ENCODE measurements at places on chromosomes 3 and 15. TPM values are rescaled to one million over a fixed set of nuclear protein-coding genes. Genes with fewer than 3 reads are reported as not detected.

DNA sequence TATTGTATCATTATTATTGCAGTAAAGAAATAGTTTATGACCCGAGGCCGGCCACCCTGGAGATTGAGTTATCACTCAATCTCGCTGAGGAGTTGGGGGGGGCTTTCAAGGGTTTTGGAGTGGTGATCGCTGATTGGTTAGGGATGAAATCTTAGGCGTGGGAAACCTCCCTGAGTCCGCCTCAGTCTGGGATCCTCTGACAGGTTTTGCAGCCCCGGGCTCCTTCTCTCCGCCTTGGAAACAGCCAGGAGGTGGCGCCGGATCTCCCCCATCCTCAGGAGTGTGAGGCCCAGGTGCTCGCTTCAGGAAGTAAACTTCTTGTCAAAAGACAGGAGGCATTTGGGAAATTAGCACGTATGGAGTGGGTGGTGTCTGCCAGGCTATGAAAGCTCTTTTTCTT, 41.1 kb upstream of the SEC61A1 start:
- no peak for DNase-seq

DNA sequence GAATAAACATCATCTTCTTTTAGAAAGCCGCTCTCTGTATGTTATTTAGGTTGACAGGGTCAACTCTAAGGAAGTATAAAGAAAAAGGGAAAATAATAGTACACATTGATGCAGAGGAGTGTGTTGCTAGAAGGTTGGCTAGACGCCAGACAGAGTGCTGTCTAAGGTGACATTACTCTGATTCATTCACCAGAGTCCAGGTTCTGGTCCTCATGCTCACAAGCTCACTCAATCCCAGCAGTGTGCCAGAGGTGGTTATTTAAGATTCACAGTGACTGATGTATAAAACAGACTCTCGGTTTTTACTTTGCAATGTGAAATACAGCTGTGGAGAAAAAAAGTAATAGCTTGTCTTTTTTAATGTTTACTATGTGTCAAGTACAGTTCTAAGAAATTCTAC, 1.7 kb downstream of the CFAP44 start:
- DNase-seq = no peak

The RABL3 gene
- total RNA-seq = 16.6 TPM

DNA sequence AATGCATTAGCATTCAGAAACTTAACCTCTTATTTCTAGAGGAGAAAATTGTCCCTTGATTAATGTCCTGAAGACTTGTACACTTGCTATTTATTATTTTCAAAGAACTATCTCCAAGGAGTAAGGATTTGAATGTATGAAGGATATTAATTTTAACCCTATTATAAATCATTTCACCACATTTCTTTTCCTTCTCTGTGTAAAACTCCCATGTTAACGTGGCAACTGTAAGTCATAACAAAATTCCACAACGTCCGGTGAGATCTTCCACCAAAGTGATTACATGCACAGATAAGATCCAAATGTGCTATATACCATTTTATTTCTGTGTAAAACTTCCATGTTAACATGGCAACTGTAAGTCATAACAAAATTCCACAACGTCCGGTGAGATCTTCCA, 229.1 kb upstream of the ARHGEF26 start:
- DNase-seq = no peak

The STRIT1 gene
- total RNA-seq = not detected

GRCh38 chr3:78507196-78507984, 1260.4 kb downstream of the ROBO1 start:
- DNase-seq = no peak

DNA sequence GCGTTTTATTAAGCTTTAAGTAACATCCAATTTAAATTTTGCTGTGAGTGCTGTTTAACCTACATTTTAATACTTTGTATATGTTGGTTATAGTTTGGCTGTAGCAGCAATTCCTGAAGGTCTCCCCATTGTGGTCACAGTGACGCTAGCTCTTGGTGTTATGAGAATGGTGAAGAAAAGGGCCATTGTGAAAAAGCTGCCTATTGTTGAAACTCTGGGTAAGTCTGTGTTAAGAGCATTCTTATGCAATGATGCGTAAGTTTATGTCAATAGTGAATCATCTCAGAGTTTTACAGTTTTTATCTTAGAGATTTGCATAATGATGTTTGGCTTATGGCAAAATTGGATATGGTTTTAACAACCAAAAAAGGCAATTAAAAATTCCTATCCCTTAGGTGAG, 62.7 kb downstream of the ASTE1 start:
- no peak for DNase-seq

DNA sequence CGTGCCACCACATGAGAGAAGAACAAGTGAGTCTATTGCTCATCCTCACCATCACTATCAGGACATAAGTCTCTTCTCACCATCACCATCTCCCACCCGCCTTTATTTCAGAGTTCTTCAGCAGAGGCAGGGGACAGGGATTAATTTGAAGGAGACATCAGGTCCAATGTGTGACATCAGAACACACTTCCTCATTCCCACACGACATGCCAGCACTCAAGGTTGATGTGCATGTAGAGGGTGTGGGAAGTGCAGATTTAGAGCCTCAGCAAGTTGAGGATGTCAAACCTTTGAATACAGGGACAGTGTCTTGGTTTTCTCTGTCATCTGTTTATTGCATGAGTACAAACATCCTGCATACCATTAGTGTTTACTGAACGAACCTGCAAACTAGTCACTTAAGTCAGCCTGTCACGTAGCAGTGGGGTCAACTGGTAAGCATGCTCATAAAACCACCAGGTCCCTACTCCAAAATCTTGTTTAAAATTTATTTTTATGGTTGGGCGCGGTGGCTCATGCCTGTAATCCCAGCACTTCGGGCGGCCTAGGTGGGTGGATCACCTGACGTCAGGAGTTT, 104.4 kb downstream of the MYLK start:
- no peak for DNase-seq

- DNase-seq = no peak
Measured at GRCh38 chr3:121624147-121624899, 31.1 kb downstream of the FBXO40 start.

DNA sequence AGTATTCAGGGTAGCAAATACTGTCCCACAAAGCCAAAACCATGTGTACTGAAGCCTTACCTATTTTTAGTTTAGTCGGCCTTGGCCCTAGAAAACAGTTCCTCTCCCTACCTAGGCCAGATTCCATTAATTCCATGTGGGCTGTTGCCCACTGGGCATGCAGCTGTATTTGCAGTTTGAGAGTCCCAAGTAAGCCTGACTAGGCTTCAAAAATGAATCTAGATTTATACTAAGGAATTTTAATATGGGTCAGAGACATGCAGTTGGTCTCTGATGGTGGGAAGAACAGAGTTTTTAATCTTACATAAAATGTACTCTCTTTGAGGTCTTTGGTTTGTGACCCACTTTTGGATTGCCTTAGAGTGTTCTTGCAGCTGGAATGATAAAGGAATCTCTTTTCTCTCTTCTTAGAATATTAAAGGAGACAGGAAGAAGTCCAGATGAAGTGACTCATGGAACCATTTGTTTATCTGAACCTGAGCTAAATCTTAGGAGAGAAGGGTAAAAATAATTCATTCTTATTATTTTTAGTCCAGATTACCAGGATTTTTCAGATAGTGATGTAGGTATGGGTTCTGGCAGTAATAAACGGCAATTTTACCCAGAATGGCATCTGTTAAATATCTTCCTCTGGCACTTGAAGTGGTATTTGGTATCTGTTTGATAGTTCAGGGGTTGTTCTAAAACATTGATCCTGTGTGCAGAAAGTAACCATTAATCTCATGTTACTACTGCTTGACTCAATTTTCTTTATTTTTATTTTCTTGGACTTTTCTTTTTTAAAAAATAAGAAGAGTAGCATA, 33.8 kb downstream of the GLCE start:
- DNase-seq = no peak

- no peak for DNase-seq
Measured at GRCh38 chr15:98427321-98427720, 221.0 kb upstream of the IGF1R start.

The C3orf38 gene
- 22.4 TPM for total RNA-seq

DNA sequence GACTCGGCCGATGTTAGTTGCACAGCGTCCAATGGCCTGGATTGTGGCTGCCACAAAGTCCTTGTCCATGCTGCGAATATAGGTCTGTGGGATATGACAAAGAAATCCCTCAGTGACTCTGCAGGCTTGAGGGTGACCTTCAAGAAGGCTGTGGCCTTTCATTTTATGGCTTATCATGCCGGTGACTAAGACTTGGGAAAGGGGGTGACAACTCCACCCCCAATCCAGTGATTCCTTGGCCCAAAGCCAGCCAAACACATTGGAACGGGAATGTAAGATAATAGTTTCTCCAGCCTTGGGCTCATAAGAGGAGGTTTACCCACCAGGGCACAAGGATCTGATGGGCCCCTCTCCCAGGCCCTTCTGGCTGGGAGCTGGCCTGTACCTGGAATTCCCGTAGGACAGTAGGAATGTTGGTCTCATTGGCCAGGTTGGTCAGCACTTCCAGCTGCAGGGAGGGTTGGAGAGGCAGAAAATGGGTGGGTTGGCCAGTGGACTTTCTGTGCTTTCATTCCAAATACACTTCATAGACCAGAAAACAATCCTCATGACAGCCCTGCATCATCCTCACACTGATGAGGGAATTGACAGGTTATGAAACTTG, 30.7 kb upstream of the CPEB1 start:
- no peak for DNase-seq

DNA sequence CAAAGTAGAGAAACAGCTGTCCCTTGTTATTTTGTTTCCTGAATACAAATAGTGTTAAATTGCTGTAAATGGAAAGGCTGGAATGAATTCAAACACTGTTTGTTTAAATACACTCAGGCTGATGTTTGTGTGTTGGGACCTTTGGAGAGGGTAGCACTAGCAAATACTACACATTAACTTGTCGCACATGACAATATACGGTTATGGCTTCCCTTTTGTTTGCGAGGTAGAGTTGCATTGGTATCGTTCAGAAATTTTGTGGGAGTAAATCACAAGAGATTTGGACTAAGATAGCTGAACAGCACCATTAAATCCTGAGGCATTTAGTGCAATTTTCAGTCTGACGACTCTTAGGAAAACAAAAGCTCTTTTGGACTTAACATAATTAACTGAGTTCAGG, 213.0 kb upstream of the ROBO2 start:
- no peak for DNase-seq

DNA sequence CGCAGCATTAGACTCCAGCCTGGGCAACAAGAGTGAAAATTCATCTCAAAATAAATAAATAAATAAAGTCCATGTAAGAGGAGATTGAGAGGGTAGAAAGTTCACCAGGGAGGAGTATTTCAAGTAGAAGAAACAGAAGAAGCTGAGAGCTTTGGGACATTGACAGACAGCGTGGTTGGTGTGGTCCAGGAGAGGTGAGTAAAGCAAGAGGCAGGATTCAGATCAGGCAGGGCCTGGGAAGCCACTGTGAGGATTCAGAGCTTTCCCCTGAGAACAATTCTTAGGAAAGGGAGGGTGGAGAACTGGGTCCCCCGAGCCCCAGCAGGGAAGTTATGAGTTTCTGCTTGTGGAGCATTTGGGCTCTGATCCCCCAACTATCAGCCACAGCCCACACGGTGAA, 54.2 kb upstream of the AMOTL2 start:
- DNase-seq = no peak

The LSM3 gene
- total RNA-seq = 7.1 TPM

GRCh38 chr15:53869044-53869805, 109.0 kb upstream of the UNC13C start:
- no peak for DNase-seq

DNA sequence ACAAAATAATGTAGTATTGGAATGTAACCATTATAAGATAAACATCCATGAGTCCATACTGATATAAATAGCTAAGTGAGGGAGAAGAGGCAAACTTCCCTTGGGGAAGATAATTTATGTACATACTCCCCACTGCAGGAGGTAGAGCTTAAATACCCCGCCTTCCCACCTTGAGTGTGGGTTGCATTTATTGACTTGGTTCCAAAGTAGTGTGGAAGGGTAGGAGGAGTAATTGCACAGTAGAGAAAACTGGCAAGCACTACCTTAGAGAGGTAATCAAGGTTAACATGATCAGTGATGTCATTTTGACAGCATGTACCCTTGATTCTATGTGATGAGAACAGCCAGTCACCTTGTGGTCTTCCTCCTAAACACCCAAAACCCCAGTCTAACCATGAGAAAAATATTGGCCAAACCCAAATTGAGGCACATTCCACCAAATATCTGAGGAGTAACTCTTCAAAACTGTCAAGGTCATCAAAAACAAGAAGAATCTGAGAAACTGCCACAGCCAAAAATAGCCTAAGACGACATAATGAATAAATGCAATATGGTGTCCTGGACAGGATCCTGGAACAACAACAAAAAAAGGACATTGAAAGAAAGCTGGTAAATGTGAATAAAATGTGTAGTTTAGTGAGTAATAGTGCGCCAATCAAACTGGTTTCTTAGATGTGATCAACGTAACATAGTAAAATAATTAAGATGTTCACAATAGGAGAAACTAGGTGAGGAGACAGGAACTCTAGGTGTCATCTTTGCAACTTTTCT, 774 bp upstream of the CNOT10 start:
- no peak for DNase-seq

- DNase-seq = no peak
Measured at GRCh38 chr3:42020684-42021307, 58.9 kb upstream of the ULK4 start.

The DLG1 gene
- 68.8 TPM for total RNA-seq

- no peak for DNase-seq
Measured at GRCh38 chr3:112132975-112133448, at the start of gene GCSAM. GCSAM (minus strand) TSS chr3:112133248; CDS start chr3:112133120, 128 bp downstream.

GRCh38 chr15:66043264-66043663, 174.0 kb downstream of the RAB11A start:
- no peak for DNase-seq

DNA sequence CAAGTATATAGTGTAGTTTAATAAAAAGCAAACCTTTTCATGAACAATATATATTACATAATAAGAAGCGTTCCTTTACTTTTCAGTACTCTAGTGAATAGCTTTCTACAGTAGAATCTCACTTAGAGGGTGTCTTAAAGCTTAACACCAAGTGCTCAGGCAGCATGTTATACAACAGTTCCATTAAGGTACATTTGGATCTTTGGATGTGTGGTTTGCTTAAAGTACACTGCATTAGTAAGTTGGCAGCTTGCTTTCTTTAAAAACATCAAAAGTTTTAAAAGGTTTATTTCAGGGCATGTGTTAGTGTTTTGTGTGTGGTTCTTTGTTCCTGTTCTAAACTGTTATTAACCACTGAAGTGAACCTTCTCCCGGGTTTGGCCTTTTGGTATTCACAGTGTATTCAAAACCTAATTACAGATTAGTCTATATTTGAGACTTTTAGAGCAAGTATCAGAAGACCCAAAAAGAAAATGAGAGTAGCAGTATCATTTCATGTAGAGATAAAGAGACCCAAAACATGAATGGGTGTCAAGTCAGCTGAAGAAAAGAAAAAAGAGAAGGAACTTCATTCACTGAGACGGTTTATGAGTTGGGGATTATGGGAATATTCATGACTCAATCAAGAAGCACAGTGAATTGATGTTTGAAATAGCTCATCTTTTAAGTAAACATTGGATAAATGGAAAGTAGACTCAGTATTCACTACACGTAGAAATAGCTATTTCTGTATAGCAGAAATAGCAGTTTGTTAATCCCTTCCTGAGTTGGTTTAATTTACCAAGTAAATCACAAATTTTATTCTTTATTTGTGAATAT, 93.9 kb downstream of the OPA1 start:
- no peak for DNase-seq

Data from aorta (tissue), 5 donors.